ENCODE measurements at places on chromosomes 2 and 18.

- no peak for DNase-seq
These were observed 790.9 kb downstream of the CNTNAP5 start for GRCh38 chr2:124816007-124816406.

DNA sequence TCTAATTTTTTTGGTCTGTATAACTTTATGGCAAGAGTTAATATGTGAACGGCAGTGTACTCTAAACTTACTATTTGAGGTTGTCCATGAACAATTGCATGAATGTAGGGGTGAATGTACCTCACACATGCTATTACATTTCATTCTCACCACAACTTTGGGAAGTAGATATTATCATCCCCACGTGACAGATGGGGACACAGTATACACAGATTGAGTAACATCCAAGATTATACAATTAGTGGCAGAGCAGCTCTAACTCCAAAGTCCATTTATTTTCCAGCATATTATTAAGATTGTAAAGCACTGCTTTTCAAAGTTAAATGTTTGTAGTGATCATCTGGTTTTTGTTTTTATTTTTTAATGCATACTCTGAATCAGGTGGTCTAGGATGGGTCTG lies 622.1 kb upstream of the ZEB2 start:
- DNase-seq: no peak

DNA sequence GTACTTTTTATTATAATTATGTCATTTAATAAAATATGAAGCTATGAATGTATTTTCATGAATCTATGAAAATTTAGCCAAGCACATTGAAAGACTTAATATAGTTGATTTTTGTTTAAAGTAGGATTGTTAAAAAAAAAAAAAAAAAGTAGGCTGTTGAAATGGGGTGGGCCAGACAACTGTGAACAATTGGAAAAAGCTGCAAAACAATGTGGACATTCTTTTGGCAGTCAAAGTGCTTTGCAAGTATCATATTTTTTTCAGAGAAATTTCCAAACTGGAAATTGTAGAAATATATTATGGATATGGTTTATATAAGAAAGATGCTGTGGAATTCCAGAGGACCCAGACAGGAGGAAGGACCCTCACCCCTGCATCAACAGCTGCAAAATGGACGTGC lies 82.1 kb downstream of the ETAA1 start:
- DNase-seq: no peak

- no peak for DNase-seq
These were observed 4.3 kb downstream of the HNRNPLL start for GRCh38 chr2:38598200-38598990.

- DNase-seq: no peak
These were observed 122.4 kb downstream of the SETBP1 start for GRCh38 chr18:44803019-44803650.

GRCh38 chr18:76466410-76466991 lies 28.5 kb downstream of the ZNF516 start:
- peak; percentile 67 for DNase-seq

- no peak for DNase-seq
These were observed 223.9 kb downstream of the MBD5 start for GRCh38 chr2:148244593-148245292.

GRCh38 chr2:133682347-133682746 lies 114.1 kb upstream of the NCKAP5 start:
- DNase-seq: no peak

GRCh38 chr2:200901459-200902072 lies 12.4 kb downstream of the NIF3L1 start:
- DNase-seq: peak; percentile 74

DNA sequence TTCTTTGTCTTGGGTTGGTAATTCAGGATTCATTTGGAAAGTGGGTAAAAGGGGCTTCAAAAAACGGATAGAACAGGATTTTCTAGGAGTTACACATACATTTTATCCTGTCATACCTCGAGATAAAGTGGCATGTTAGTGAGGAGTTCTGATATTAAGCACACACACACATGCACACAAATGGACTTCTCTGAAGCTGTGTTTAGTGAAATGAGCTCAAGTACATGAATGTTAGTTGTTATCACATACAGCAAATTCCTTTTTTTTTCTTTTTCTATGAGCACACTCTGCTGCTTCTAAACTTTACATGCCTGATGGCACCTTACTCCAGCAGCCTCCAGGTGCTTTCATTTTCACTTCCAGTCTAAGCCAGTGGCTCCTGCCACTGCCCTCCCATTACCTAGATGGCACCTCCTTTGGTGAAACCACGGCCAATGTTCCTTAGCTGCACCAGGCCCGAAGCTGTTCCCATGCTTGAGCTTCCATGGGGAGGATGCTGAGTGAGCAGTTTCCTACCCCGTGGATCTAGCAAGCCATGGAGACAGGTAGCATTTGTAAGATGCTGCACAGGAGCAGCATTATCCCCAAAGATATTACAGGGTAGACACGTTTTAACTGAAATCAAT lies 49.7 kb downstream of the STAT1 start:
- DNase-seq: no peak

DNA sequence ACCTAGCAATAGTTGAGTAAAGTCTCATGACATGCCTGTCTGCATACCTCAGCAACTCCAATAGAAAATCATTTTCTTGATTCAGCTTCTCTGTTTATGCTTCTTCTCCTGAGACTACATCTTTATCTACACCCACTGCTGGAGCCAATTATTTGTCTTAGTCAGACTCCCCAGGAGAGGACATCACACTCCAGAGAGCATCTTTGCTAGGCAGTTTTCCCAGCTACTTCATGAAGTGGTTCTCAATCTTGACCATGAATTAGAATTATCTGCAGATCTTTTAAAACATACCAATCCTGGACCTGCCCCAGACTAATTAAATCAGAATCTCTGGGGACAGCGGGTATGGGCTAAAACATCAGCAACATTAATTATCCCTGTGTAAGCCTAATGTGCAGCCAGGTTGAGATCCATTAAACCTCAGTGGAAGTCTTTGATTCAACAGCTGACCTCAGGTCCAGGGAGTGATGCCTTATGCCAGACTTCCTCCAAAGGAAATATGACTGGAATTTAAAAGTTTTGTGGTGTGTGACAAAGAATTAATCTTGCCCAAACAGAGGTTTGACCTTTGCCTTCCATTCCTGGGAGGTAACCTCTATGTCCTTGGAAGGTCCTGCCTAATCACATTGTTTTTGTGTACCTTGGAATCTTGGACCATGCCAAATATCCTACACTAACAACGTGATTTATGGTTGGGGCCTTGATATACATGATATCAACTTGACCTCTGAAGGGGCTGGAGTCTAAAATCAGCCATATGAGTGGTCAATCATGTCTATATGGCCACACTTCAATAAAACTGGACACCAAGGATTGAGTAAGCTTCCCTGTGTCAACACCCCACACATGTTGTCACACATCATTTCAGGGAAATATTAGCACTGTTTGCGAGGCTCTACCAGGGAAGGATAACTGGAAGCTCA lies 99.3 kb upstream of the DNAJC10 start:
- no peak for DNase-seq

DNA sequence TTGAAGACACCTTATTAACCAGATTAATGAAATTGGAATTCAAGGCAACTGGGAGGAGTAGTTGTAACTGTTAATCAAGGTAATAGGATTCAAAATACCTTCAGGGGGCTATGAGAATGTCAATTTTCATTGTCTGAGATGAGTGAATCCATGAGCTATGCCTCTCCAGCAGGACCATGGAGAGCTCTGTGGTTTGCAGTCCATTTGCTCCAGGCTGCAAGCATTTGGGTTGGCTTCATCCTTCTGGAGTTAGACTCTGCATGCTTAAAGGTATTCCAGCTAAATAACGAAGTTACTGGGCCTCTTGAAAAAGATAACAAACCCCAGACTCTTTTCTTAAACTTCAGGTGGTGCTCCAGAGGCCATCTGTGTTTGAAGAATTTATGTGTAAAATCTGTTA lies 207.1 kb upstream of the SLC8A1 start:
- no peak for DNase-seq

GRCh38 chr2:72515696-72516095 lies 310.1 kb downstream of the EXOC6B start:
- no peak for DNase-seq

DNA sequence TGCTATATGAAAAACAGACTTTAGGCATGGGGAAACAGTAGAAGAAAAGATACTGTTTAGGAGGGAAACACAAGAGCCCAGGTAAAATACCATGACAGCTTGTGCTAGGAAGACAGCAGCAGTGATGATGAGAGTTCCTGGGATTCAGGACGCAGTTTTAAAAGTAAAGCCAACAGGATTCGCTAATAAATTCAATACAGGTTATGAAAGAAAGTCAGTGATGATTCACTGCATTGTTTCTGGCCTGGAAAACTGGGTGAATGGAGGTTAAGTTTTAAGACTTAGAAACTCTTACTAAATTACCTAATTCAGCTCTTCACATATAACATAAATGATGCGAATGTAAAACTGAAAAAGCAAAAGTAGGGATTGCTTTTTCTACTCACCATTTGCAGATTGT lies 27.9 kb upstream of the RNU4ATAC start:
- no peak for DNase-seq

- DNase-seq: no peak
These were observed 144.4 kb downstream of the THSD7B start for GRCh38 chr2:136909777-136910176.

- no peak for DNase-seq
These were observed 543 bp downstream of the HADHB start for GRCh38 chr2:26245231-26245732.

- no peak for DNase-seq
These were observed 12.3 kb upstream of the TFCP2L1 start for GRCh38 chr2:121297217-121297830.

GRCh38 chr2:233668605-233669260 lies 3.0 kb upstream of the UGT1A9 start:
- no peak for DNase-seq

DNA sequence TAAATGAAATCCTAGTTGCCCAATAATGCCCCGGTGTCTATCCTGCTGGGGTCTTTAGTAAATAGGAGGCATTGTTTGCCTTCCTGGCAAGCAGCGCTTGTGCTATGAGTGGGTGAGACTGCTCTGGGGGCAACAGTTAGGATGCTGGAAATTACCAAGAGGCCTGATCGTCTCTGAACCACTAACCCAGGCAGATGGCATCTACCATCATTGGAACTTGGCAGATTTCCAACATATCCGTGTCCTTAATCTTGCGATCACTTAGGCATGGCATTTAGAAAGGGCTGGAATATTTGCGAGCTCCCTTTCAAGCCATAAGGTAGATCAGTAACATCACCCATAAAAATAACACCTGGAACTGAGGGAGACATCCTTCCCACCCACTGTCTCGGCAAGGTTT lies 18.8 kb upstream of the SH3RF3 start:
- no peak for DNase-seq

GRCh38 chr2:224377751-224378700 lies 23.9 kb downstream of the FAM124B start:
- DNase-seq: no peak

- no peak for DNase-seq
These were observed 125.4 kb downstream of the CLIP4 start for GRCh38 chr2:29240601-29241000.

DNA sequence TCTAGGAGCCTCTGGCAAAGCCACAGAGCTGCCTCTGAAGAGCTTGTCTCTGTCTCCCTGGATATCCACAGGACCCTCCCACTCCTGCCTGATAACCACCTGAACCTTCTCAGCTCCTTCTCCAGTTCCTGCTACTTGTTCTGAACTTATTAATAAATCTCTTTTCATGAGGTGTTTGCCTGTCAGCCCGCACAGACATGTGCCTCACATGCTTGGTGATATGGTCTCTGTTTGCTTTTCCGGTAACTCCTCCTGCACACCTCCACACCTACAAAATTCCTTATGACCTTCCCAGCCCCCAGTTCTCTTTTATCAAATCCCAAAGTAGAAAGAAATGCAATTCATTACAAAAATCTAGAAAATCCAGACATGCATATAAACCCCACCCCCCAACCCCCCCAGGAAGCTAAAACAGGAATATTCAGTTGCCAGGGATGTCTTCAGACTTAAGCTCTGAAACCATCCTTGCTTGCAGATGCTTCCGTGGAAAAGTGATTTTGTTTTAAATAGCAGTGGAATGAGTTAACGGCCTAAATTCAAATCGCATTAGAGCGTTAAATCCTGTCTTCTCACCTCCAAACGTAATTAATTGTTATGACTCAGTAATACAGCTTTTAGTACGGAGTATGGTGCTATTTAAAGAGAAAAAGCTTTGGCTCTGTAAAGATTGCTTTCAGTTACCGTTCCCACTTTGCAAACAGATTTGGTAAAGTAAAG lies 2.1 kb upstream of the PID1 start:
- no peak for DNase-seq

DNA sequence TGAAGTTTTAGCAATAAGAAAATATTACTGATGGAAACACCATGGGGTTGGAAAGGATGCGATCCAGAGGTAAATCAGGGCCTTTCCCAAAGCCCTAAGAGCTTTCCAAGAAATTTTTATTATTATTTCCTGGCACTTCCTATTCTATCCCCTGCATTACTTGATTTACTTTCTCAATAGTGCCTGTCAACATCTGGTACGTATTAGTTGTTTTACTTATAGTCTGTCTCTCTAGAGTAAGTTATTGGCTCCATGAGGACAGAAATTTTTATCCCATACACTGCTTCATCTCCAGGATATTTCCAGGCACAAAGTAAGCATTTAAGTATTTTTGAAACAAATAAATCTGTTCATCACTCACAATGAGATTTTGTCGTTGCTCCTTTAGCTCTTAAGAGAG lies 18.1 kb downstream of the PPP4R1 start:
- DNase-seq: no peak

- DNase-seq: no peak
These were observed 39.5 kb downstream of the CERS6 start for GRCh38 chr2:168495524-168495923.

GRCh38 chr2:164757934-164758695 lies 83.5 kb downstream of the COBLL1 start:
- no peak for DNase-seq

- no peak for DNase-seq
These were observed 84.1 kb downstream of the INO80D start for GRCh38 chr2:206001912-206002311.

DNA sequence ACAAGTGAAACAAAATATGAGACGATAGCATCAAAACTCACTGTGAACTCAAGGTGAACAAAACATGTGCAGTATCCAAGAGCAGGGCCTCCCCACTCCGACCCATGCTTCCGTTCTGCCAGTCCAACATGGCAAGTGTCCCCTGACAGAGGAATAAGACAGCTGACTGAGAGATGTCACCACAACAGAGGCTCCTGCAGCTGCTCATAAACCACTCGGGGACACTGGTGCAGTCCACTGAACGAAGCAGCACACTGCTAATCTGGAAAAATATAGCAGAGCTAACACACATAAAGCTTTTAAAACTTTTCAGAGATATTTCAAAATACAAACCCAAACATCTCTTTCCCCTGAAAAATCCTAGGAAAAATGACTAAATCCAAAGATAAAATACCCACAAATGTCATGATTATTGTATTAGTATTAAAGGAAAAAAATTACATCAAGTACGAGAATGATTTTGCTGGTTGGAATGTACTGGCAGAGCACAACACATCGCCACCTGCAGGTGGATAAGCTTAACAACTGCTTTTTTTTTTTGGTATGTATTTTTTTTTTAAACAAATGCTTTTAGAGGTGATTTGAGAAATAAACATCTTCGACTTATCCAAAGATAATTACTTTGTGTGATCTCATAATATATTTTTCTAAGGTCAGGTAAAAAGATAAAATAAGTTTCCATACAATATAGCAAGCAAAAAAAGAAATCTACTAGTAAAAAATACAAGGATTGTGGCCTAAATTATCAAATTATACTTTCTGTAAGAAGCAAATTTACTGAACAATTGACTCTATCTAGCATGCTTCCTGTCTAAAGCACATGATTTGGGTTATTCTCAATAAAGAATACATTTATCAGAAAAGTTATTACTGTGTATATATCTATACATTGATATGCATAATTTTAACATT lies 18.6 kb downstream of the THADA start:
- DNase-seq: no peak

- no peak for DNase-seq
These were observed 185.9 kb downstream of the ICOS start for GRCh38 chr2:204122425-204122824.
